ENCODE measurements at places on chromosomes 1 and 21. TPM values are rescaled to one million over a fixed set of nuclear protein-coding genes. Genes with fewer than 3 reads are reported as not detected.

The AGMAT gene
- total RNA-seq = 0.86 TPM

The HUNK gene
- total RNA-seq = 4.7 TPM

The NEK2 gene
- total RNA-seq = 93.3 TPM

The CELA2B gene
- not detected for total RNA-seq

The TFF2 gene
- not detected for total RNA-seq

The OR14C36 gene
- total RNA-seq = not detected

The CRB1 gene
- total RNA-seq = 2.3 TPM

The MYOC gene
- not detected for total RNA-seq

The RAP1GAP gene
- 3.9 TPM for total RNA-seq

DNA sequence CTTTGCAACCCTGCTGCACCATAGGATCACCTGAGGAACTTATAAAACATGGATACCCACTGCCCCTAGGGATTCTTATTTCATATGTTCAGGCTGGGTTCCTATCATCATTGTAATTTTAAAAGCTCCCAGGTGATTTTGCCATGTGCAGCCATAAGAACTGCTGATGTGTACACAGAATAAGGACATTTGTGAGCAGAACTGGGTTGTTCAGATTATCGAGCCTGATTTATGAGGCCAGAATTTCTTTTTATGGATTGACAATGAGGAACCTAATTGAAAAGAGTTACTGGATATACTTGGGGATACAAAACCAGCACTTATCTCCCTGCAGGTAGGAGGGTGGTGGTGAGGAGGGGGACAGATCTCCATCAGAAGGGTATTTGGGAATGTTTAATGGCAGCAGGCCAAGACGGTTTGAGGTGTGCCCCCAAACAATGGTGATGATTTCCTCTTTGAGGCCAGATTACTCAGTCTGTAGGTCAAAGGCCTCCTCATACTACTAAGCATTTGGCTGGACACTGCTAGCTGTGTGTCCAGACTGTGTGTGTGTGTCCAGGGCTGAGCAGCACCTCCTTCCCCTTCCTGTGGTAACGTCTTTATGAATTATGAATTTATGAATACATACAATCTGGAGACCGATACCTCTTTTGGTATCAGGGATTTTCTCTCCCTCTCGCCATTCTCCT is 18.9 kb downstream of the NOS1AP start:
- peaks cover 9% of the 10 kb centered on the region for H3K4me1 ChIP-seq
- DNase-seq = no peak
- H3K27ac ChIP-seq = no peak overlapping the region
- H3K4me3 ChIP-seq = no peak overlapping the region

- H3K4me1 ChIP-seq = no peaks in the 10 kb centered on the region
- DNase-seq = no peak
- H3K4me3 ChIP-seq = no peak overlapping the region
- H3K36me3 ChIP-seq = no peaks in the 10 kb centered on the region
- no peaks in the 10 kb centered on the region for H3K27me3 ChIP-seq
- H3K27ac ChIP-seq = no peak overlapping the region
These were observed 948.4 kb downstream of the MRPL39 start for GRCh38 chr21:24658926-24659325.

DNA sequence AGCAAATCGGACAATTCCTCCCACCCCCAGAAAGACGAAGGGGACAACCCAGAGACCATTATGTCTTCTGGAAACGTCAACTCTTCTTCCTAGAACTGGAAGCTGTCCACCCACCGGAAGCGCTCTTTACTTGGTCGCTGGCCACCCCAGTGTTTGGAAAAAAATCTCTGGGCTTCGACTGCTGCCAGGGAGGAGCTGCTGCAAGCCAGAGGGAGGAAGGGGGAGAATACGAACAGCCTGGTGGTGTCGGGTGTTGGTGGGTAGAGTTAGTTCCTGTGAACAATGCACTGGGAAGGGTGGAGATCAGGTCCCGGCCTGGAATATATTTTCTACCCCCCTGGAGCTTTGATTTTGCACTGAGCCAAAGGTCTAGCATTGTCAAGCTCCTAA is 3.2 kb downstream of the S1PR1 start:
- H3K27ac ChIP-seq = no peak overlapping the region
- H3K4me3 ChIP-seq = no peak overlapping the region
- H3K36me3 ChIP-seq = no peaks in the 10 kb centered on the region
- no peak for DNase-seq
- peaks cover 17% of the 10 kb centered on the region for H3K27me3 ChIP-seq

DNA sequence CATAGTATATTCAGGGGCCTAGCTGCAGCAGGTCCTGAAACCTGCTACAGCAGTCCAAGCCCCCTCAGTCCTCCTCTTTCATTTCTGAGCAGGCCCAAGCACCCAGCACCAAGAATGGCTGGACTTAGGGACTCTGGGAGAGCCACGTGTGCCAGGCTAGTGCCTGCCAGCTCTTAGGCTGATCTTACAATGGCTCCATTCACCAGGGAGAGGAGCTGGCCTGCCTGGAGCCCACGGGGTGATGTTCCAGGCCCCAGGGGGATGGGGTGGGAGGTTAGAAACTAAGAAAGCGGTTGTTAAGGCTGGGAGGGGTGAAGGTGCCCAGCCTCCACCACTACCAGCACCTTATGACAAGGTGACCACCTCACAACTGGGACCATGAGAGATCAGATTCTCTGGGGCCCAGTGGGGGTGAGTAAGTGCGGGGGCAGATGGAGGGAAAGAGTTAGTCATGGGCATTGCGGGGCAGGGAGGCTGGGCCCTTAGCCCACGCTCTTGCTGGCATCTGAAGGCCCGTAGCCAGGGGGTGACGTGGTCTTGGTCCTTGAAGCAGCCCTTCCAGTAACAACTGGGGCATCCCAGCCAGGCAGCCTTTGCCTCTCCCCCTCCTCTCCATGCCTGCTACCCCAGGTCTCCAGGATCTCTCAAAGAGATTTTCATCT is 30.3 kb upstream of the CLIC4 start:
- H3K27ac ChIP-seq = no peak overlapping the region
- no peaks in the 10 kb centered on the region for H3K27me3 ChIP-seq
- no peaks in the 10 kb centered on the region for H3K4me1 ChIP-seq
- no peaks in the 10 kb centered on the region for H3K36me3 ChIP-seq

GRCh38 chr1:91346824-91347223 is 57.8 kb downstream of the HFM1 start:
- no peak for DNase-seq
- no peaks in the 10 kb centered on the region for H3K4me1 ChIP-seq
- H3K4me3 ChIP-seq = no peak overlapping the region
- H3K27me3 ChIP-seq = no peaks in the 10 kb centered on the region
- H3K27ac ChIP-seq = no peak overlapping the region

DNA sequence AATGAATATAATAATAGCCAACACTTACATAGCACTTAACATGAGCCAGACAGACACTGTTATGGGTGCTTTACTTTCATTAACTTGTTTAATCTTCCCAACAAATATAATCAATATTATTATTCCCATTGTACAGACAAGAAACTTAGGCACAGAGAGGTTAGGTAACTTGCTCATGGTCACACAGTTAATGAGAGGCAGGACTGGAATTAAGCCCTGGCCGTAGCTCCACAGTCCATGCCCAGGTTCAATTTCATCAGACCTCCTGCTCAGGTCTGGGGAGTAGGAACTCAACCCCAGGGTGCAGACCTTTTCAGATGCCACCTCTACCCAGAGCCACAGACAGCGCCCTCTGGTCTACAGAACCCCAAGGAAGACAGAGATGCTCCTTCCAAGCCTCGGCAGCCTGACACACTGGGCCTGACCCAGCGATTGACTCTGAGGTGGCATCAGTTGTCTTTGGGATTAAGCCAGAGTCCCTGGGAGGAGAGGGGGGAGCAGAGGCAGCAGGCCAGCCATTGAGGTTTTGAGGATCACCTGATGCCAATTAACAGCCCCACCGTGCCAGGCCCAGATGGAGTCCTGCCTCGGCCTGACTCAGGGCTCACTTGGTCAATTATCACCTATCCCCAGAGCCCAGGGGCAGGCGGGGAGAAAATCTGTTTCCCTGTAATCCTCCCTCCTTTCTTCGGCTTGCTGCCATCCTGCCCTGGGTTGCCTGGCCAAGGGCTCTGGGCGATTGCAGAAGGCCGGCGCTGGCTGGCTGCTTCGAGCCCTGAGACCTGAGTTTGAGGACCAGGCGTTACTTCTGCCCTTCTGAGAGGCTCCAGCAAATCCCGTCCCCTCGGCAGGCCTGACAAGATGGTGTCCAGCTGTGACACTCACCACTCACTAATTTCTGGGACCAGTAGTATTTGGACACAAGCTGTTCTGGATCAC is 116.7 kb downstream of the LACTBL1 start:
- H3K4me3 ChIP-seq = no peak overlapping the region
- H3K4me1 ChIP-seq = peaks cover 26% of the 10 kb centered on the region
- no peak overlapping the region for H3K27ac ChIP-seq

- H3K27me3 ChIP-seq = no peaks in the 10 kb centered on the region
- peaks cover 16% of the 10 kb centered on the region for H3K4me1 ChIP-seq
- no peak overlapping the region for H3K27ac ChIP-seq
- DNase-seq = no peak
- no peaks in the 10 kb centered on the region for H3K36me3 ChIP-seq
These were observed 3.5 kb upstream of the SSX2IP start for GRCh38 chr1:84693785-84694184.
